ENCODE measurements at places on chromosomes 1 and 21.

DNA sequence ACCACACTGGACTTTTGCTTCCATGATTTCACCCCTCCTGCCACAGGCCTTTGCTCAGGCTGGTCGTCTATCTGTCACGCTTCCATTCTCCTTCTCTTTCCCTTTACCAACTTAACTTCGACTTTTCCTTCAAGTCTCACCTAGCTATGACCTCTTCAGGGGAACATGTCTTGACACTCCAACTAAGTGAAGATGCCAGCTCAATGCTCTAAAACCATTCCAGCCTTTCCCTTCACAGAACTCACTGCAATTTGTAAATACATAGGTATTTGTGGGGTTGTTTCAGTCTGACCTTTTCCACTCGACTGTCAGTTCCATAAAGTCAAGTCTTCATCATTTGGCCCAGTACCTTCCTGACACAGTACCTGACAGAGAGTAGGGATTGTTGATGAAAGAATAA lies 358.6 kb upstream of the CAMK1G start:
- DNase-seq, result no peak

GRCh38 chr21:33332143-33332542 lies 7.4 kb downstream of the IFNAR1 start:
- DNase-seq, result no peak

- no peak for DNase-seq
Observed at GRCh38 chr1:60924964-60925798, 157.2 kb upstream of the NFIA start.

DNA sequence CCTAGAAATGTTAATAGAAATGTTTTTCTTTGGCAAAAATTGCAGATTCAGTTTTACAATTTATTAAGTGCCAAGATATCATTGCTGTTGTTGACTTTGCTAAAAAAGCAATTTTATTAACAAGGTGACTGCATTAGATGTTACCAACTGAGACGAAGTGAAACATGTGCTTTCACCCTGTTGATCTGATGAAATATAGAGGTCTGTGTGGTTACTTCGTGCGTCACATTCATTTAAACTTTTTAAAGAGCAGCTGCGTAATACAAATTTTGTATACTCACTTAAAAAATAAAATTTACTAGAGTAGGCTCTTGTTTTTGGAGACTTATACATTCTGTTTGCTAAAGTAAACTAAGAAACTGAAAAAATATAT lies 465.7 kb downstream of the USP25 start:
- no peak for DNase-seq

DNA sequence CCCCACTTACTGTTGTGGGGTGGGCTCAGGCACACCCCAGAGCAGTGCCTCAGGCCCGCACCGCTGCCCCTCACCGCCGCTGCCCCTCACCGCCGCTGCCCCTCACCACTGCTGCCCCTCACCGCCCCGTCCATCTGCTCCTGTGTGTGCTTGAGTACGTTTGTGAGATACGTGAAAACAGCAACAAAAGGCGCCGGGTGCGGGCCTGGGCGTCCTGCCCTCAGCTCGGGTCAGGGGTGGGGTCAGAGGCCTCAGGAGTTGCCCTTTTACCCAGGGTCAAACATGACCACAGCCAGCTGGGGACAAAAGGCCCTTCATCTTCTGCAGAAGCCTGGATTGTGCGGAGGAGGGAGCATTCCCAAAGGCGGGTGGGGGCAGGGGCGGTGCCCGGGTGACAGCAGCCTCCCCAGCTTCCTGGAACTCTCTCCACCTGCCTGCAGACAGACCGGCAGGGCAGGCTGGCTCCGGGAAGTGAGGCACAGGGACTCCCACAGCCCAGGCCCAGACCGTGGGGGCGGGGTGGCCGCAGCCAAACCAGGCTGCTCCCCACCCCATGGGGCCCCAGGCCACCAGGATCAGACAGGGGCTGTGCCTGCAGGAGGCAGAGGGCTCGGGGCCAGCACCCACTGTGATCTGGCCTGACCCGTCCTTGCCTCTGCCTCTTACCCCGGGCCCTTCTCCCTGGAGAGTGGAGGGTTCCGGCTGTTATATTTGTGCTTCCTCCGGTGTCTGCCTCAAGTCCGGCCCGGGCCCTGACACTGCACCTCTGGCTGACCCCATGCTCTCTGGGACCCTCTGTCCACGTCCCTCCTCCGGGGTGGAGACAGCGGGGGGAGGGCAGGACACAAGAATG lies 2.3 kb upstream of the VWA1 start:
- no peak for DNase-seq

DNA sequence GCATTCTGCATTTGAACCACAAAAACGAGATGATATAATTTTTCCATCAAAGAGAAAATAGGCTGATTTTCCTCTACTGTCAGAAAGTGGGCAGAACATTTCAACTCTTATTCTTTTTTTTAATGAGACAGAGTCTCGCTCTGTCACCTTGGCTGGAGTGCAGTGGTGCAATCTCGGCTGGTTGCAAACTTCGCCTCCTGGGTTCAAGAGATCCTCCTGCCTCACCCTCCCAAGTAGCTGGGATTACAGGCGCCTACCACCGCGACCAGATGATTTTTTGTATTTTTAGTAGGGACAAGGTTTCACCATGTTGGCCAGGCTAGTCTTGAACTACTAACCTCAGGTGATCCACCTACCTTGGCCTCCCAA lies 11.6 kb downstream of the DSTYK start:
- DNase-seq, result no peak

GRCh38 chr1:41028034-41028642 lies 6.6 kb upstream of the SLFNL1 start:
- DNase-seq, result no peak

DNA sequence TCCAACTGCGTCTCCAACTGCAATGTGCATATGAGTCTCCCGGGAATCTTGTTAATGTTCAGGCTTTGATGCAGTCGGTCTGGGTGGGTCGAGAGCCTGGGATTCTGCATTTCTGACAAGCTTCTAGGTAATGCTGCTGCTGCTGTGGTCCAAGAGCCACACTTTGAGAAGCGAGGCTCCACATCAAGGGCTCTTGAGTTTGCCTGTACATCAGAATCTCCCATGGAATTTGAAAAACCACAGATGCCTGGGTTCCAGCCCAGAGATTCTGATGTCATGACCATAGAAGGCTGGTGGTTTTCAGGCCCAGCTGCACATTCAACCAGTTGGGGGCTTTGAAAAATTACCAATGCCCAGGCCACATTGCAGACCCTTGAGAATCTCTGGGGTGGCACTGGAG lies 93.9 kb upstream of the TARDBP start:
- no peak for DNase-seq

- DNase-seq, result no peak
Observed at GRCh38 chr1:13587256-13588030, 3.8 kb downstream of the PDPN start.

DNA sequence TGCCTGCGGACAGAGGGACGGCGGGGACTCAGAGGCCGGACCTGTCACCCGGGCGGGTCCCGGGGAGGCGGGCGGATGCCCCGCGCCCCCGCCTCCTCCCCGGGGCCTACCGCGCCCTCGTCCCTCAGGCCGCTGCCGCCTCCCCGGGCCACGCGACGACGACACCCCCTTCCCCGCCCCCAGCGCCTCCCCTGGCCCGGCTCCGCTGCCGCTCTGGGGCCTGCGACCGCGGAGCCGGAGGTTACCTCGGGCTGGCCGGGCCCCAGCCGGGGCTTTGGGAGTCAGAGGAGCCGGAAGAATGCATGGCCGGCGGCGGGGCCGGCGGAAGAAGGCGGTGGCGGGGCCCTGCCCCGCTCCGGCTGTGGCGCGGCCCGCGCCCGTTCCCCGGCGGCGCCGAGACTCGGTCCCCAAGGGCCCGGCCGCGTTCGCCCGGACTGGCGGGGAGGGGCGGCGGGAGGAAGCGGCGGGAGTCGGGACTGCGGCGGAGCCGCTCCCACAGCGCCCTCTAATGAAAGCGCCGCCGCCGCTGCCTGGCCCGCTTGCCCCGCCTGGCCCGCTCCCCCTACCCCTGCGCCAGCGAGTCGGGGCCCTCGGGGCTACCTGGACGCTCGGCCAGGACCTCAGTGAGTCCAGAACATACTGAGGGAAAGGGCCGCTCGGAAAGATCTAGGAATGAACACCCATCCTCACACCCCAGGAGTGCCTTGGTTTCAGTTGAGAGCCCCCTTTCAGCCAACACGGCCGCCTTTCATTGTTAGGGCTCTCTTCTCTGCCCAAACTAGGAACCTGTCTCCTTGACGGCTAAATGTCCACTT lies at the start of gene LPGAT1:
LPGAT1 (minus strand) TSS at position 436 of the 815 bp plus-strand sequence. CDS start 1,467 bp downstream, outside the sequence.
- peak; percentile 22 for DNase-seq

- no peak for DNase-seq
Observed at GRCh38 chr1:90773812-90774211, 56.7 kb upstream of the BARHL2 start.

DNA sequence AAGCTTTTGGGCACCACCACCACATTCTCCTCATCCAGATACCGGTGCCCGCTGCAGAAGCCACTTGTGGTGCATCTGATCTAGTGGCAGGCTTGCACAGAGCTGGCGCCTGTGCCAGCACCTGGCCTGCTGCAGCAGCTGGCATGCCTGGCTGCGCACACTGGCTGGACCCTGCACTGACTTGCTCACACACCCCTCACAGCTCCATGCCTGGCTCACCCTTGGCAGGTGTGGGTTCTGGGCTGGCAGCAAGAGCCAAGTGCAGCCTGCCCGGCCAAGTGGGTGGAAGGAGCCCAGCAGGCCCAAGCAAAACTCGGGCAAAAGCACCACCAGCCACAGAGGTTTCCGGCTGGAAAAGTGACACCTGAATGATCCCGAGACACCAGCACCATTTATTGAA lies 315.7 kb upstream of the RRP15 start:
- DNase-seq, result no peak

DNA sequence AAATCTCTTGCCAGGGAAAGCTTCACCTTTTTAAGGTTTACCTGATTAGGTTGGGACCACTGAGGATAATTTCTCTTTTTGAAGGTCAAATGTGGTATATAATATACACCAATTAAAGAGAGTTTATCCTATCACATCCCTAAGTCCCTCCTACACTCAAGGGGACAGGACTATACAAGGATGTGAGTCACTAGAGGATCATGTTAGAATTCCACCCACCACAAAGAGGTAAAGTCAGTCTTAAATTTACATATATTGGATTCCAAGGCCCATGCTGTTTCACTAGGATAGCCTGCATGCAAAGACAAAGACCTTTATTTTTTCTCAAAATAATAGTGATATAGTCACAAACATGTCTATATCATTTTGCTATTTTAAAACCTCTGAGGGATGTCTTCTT lies 164.4 kb downstream of the GIPC2 start:
- DNase-seq, result no peak

GRCh38 chr1:101697072-101697471 lies 299.7 kb downstream of the OLFM3 start:
- DNase-seq, result no peak

DNA sequence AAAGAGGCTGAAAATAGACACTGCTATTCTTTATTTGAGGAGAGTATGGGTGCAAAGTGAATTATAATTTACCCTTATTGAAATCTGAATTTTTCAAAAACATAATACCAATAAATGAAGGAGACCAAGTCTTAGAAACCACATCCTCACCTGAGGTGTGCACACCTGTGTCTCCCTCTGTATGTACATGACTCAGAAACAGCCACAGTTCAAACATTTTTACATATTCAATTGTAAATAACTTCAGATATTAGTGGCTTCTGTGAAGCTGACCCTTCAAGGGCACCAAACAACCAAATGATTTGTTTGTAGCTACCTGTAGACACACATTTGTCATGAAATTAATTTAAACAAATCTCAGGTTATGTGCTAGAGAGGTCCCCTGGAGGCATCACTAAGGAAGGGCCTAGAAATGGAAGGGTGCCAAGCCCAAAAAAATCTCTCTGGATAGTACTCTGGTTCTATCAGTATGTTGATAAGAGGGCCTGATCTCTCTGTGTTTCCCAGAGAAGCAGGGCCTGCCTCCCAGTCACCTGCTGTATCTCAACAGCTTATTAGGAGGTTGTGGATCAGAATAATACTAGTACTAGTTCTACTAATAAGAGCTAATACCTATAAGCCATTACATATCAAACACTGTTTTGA lies 28.1 kb downstream of the ERI3 start:
- DNase-seq, result no peak

Measured in GOT3 (cell line).